Stimulated activated CD4-positive, alpha-beta T cell treated with anti-CD3 and anti-CD28 coated beads, TNF-alpha, amount 100 ng/mL, for 1 hour (primary cell): ENCODE measurements at places on chromosomes 2 and 18.

DNA sequence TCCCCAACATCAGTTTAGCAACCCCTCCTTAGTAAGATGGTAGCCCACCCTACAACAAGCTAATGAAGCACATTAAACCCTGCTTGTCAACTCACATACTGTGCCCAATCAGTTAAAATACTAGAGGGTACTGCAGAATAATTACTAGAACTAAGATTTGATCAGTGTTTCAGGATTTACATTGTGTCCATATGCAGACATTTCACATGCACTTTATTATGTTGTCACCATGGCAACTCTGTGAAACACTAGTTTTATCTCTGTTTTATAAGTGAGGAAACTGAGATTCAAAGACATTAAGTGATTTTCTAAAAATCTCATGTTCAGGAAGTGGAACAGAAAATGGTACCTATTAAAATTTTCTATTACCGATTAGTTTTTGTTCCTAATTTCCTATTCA, 61.7 kb downstream of the CYBRD1 start:
- DNase-seq = no peak

- no peak for DNase-seq
Measured at GRCh38 chr2:102622646-102623045, 3.3 kb downstream of the SLC9A2 start.

DNA sequence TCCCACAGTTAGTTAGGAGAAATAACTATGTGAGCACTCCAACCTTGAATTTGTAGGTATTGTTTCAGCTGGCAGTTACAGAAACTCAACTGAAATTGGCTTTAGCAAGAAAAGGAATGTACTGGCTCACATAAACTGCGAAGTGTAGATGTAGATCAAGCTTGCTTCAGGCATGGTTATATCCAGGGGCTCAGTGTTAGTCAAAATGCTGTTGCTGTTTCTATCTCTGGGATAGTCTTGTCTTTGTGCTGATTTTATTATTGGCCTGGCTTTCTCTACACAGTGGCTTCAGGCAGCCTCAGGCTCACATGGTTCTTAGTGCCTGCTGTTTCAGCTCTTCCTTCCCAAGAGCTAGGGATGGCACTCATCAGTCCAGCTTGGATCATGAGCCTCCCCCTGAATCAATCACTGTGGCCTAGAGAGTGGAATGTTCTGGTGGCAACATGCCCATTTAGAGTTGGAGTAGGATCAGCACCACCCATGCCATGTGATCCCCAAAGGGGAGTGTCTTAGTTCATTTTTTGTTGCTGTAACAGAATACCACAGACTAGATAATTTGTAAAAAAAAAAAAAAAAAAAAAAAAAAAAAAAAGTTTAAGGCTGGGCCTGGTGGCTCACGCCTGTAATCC, 69.1 kb upstream of the FOXI3 start:
- DNase-seq = no peak

GRCh38 chr18:27577265-27577664, 392.2 kb upstream of the CHST9 start:
- DNase-seq = no peak

DNA sequence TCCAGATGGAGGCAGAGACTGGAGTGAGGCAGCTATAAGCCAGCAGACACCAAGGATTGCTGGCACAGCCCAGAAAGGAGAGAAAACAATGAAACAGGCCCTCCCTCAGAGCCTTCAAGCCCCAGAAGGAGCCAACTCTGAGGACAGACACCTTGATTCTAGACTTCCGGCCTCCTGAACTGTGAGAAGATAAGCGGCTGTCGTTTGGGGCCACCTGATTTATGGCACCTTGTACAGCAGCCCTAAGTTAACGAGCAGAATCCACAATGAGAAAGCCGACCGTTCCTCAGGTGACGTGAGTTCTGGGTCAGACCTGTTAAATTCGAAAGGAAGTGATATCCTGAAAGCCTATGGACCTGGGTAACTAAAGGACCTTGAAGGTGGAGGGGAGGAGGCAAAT, 7.3 kb upstream of the CNDP2 start:
- DNase-seq = no peak

- no peak for DNase-seq
Measured at GRCh38 chr18:6366776-6367175, 47.9 kb downstream of the L3MBTL4 start.

DNA sequence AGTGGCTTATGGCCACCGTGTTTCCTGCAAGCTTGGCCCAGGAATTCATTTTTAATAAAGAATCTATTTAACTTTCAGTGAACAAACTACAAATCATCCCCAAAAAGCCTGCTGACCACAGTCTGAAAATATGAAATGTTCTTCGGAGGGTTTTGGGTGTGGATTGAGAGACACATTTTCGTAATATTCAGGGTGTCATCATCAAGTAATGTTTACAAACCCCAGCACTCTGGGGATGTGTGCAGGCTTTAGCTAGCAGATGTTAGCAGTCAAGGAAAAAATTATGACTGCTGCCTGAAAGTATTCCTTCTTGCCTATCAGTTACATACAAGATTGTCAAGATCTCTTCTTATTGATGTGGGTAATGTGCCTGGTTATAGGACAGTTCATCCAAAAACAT, 143.9 kb upstream of the FN1 start:
- DNase-seq = no peak

DNA sequence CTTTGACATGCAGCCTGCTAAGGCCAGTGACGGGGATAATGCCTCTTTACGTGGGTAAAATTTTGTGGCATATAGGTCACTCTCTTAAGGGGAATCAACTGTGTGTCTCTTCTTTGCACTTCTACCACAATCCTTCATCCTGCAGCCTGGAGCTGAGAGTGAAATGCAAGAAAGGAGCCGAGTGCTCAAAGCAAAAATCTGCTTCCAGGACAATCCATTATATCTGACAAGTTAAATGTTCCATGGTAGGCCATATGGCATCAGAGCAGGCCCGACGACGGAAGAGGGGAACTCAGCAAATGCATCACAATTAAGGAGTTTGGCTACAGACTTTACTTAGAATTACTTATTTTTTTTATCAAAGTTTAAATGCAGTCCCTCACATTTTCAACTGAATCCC, 171.2 kb downstream of the TCF4 start:
- DNase-seq = no peak

DNA sequence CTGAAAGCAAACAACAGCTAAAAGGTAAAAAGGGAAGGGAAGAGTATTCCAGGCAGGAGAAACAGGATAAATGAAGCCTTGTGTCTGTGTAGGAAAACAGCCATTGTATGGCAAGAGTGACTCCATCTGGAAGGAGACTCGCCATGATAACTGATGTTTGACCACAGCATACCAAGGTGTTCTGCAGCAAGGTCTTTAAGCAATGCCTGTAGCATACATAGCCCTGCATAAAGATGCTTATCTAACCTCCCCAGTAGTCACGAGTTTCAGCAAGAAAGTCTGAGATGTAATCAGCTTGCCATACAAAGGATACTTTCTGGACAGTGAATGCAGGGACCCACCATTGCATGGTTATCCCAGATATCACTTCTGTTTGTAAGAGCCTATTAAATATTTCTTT, 11.9 kb upstream of the CCNT2 start:
- no peak for DNase-seq

DNA sequence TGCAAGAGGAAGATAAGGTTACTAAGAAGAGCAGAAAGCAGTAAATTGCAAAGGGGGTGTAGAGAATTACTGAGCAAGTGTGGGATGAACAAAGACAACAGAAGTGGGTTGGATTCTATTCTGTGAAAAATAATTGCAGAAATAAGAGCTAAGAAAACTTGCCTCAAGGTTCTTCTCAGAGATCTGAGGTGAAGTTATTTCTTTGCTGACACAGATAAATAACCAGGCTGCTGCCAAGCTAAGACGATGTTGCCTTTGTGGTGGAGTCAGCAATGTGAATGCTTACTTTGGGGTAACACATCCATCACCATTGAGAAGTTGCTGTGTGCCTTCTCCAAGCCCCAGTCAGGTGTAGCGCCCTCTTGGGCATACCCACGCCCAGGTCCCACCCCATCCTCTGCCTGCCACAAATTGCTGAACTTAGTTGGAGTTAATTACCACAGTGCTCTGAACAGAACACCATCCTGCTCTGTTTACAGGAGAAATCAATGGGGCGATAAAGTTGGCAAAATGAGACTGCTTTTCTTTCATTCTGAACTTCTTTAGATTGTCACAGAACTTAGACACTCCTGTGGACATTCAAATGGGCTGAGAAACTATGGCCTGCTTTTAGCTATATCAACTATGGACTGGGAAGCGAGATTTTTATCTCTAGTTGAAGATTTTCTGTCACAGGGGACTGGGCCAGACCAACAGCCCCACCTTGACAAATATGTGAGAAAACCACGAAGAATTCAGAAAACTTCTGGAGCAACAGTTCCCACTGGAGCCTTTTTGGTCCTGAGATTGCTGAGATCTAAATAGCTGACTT, 283.6 kb downstream of the TMX3 start:
- no peak for DNase-seq

GRCh38 chr2:239523954-239524330, 123.1 kb upstream of the HDAC4 start:
- DNase-seq = no peak

DNA sequence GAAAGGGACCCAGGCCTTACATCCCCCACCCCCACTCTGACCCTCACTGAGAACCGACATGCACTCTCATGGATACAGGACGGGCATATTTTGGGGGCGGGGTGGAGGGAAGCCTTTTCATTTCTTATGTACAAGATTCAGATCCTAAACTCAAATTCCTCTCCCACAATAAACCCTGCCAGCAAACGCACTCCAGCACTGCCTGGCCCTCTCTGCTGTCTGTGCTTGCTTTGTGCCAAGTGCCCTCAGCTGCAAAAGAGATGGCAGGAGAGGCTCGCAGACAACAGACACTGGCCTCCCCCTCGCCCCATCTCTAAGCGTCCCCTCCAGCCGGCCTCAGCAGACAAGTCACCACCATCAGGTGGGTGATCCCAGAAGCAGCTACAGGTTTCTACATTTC, 42.4 kb downstream of the FAM168B start:
- no peak for DNase-seq

- no peak for DNase-seq
Measured at GRCh38 chr2:17398770-17399169, 119.5 kb downstream of the RAD51AP2 start.

- no peak for DNase-seq
Measured at GRCh38 chr2:174058026-174058425, 92.9 kb upstream of the SP3 start.

DNA sequence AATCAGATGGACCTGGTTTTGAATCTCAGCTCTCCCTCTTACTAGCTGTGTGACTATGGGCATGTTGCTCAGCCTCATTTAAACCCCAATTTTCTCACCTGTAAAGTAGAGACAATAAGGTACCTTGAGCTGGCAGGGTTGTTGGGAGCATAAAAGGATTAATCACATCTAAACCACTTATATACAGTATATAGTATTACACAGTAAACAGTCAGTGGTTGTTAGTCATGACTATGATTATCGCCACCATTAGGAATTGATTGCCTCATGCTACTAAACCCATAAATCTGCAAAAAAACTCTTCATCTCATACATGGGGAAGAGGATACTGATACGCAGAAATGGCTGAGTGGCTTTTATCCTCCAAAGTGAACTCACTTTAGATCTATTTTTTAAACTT, 65.8 kb downstream of the INO80D start:
- no peak for DNase-seq

DNA sequence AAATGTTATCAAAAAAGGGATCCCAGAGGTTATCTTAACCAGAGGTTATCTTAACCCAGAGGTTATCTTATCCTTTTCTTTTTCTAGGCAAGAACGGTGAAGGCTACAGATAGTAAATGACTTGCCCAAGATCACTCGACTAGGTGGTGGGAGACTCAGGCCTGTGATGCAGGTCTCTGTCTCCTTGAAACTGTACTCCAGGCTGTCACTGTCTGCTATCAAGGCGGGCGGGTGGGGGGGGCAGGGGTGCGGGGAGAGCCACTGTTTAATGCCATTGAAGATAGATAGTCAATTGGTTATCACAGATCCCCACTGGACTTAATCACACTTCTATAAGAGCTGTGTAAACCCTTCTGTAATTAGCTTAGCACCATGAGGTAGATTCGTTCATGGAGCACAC, 315.9 kb upstream of the TCF4 start:
- DNase-seq = no peak

- DNase-seq = no peak
Measured at GRCh38 chr2:100820273-100820522, 259 bp downstream of the NPAS2 start.

- no peak for DNase-seq
Measured at GRCh38 chr2:167438206-167438605, 549.9 kb downstream of the XIRP2 start.

DNA sequence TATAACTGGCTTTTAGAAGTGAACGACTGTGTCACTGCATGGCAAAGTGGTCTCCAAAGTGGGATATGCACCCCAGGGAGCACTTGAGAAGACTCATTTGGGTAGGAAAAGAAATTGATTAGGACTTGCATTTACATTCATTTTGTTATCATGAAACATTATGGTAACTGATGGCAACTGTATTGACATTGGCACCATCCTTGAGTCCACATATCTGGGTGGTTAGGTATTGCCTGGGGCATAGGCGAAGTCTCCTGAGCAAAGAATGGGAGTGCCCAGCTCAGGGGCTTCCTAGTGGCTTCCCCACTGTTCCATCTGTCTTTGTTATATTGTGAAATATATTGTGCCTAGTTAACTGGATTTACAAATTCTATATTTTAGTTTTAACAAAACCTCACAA, 29.2 kb downstream of the SPATS2L start:
- DNase-seq = no peak

DNA sequence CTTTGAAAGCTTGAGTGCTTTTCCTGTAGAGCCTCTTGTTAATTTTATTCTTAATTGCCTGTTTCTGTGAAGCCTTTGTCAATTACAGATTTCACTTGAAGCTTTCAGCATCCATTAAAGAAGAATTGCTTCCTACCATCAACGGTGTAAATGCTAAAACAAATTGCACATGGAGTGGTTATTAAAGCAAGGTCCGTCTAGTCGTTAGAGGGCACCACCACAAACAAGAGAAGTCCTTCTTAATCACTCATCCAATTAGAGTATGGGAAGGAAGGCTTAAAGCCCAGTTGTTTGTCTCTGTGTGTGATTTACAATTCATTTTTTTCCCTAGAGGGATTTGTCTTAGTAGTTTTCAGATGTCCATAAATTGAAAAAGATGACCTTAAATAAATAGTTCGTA, 1.6 kb downstream of the KCNJ3 start:
- DNase-seq = no peak
